ENCODE measurements at places on chromosomes 6 and 20. TPM values are rescaled to one million over a fixed set of nuclear protein-coding genes. Genes with fewer than 3 reads are reported as not detected.

The SAMHD1 gene
- 54.5 TPM for total RNA-seq

The UBE3D gene
- 5.8 TPM for total RNA-seq

The WFDC12 gene
- not detected for total RNA-seq

The RAMACL gene
- 6.6 TPM for total RNA-seq

The PGBD1 gene
- total RNA-seq = 10.2 TPM

The HEY2 gene
- total RNA-seq = not detected

The ITPA gene
- 33.6 TPM for total RNA-seq

The EYS gene
- not detected for total RNA-seq

The RSPH4A gene
- total RNA-seq = 0.68 TPM

The DYNLT2 gene
- total RNA-seq = 0.74 TPM

The HDAC2 gene
- 74.2 TPM for total RNA-seq

The SH3BGRL2 gene
- total RNA-seq = 114 TPM

The RAB44 gene
- not detected for total RNA-seq

The SMLR1 gene
- not detected for total RNA-seq

The RBM24 gene
- 3.4 TPM for total RNA-seq

All from dermis blood vessel endothelial cell (primary cell).